ENCODE measurements at places on chromosomes 16 and 17.

- DNase-seq, result no peak
Measured at GRCh38 chr16:10228779-10229178, 46.6 kb upstream of the GRIN2A start.

GRCh38 chr17:77470800-77471733 is 330.3 kb downstream of the SEC14L1 start:
- no peak for DNase-seq

DNA sequence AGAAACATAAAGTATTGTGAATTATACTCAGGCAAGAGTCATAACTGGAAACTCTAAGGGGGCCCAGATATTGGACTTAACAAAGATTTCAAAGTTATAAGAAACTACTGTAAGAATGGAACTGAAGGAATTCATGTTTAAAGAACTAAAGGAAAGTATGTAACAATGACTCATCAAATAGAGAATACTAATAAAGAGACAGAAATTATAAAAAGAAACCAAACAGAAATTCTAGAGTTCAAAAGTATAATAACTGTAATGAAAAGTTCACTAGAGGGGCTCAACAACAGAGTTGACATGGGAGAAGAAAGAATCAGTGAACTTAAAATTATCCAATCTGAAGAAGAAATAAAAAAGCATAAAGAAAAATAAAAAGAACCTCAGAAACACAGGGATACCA is 55.4 kb downstream of the ADCY9 start:
- no peak for DNase-seq

- DNase-seq, result peak; percentile 80
Measured at GRCh38 chr17:8152112-8152775, at the start of gene PER1. TSS of gene PER1 (minus strand) at chr17:8152404. CDS start at chr17:8150706, 1,698 bp downstream.

- no peak for DNase-seq
Measured at GRCh38 chr16:2252806-2253148, 1.4 kb upstream of the ECI1 start.

GRCh38 chr17:58344047-58344790 is 7.8 kb downstream of the SUPT4H1 start:
- DNase-seq, result no peak

DNA sequence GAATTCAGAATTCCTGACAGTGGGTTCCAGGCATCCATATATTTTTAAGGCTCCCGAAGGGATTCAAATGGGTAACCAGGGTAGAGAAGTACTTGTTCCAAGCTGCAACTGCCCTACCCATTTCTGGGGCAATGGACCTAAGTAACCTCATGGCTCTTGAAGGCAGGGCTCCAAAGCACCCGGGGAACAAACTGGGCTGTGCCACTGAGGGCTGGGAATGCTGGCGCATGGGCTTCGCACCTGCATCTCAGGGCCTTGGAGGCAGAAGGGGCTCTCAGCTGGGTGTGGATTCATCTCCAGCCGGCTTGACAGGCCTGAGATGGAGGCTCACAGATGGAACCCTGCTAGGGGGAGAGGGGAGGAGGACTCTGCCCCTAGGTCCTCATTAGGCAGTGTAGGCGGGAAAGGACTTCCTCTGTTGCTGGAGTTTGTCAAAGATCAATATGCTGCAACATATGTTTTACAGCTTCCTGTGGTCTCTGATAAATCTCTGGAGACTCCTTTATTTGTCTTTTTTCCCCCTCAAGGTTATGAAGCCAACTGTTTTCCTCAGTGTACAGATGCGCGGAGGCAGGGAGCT is 232.3 kb upstream of the NLRP1 start:
- DNase-seq, result no peak

- no peak for DNase-seq
Measured at GRCh38 chr17:2043785-2044184, 2.0 kb downstream of the OVCA2 start.

All from NCI-H1092 (cell line).